ENCODE measurements at places on chromosomes 12 and 14.

DNA sequence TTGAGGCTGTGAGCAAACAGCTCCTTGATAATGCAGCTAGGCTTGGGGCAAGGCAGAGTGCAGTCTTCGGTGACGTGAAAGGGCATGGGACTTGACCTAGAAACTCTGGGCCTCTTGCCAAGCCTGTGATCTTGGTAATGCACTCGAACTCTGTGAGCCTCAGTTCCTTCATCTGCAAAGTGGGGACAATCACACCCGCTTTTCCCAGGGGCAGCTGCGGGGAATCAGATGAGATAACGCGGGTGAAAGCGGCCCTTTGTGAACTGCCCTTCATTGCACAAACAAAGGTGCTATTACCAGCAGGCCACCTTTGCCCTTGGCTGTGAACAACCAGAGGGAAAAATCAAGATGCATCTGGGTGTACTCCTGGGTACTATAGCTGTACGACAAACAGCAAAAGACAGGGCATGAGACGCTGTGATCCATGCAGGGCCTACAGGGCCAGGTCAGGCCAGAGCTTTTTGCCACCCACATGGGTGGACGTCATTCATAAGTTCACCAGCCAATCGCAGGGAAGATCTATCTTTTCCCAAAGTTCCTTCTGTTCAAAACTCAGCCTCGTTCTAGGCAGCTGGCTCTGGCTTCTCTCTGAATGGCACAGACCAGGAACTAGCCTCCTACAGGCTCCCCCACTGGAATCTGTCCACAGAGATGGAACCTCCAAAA, 3.2 kb downstream of the MSI1 start:
- DNase-seq: no peak

DNA sequence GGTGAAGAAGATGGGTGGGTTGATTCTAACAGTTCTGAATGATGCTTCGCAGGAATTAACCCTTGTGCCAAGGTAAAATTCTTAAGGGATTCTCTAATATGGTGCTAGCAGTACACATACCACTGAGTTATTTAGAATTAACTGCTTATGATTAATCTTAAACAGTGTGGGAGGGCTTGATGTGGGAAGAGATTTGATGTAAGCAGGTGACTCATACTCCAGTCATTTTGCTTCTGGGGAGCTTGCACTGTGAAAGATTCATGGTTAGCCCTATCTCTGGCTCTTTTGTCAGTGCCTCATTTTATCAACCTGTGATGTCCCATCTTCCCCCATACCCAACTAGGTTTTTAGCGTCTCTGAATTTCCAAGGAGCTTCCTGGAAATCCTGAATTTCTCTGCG, 83.8 kb downstream of the NRXN3 start:
- no peak for DNase-seq

DNA sequence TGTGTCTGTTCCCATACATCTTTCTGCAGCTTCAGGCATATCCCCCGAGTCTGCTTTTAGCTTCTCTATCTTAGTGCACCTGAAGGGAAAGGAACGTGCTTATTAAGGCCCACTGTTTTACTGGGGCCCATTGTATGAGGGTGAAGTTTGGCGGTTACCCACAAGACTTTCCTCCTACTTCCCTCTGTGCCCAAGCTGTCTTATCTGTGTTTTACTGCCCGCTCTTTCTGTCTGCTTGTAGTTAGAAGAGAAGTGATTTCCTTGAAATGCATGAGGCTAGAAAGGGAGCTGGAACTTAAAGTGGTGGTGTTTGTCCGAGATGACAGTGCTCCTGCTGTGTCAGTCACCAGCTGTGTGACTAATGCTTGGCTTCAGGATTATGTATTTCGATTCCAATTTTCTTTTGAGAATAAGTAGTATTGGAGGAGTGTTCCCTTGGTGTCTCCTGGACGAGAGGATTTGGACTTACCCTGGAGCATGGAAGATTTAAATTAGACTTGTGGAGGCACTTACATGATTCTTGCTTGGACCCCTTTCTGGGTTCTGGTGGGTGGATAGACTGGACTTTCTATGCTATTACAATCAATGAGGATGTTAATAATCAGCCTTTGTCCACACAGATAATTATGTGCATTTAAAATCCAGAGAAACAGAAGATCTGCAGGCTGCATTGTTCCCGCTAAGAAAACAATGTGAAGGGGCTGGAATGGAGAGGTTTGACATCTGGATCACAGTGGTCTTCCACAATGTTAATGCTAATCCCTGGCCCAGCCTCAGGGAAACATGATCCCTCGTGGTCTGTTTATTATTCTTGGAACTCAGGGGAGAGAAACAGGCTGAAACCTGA, 13.9 kb upstream of the KRT86 start:
- no peak for DNase-seq

DNA sequence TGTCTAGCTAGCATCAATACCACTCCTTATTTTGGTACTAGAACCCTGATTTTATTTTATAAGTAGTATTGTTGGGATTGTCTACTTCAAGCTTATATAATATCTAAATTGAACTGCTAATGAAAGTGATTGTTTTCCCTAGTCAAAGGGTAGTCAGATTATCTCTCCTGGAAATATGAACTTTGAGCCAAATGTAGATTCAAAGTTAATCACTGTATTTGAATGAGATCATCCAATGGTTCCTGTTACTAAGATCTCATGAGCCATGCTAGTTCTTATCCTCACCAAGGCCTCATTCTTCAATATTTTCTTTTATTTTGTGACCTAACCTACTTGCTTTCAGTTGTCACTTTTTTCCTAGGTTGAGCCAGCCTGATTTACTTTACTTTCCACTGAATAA, 276.7 kb downstream of the RASSF9 start:
- DNase-seq: no peak

DNA sequence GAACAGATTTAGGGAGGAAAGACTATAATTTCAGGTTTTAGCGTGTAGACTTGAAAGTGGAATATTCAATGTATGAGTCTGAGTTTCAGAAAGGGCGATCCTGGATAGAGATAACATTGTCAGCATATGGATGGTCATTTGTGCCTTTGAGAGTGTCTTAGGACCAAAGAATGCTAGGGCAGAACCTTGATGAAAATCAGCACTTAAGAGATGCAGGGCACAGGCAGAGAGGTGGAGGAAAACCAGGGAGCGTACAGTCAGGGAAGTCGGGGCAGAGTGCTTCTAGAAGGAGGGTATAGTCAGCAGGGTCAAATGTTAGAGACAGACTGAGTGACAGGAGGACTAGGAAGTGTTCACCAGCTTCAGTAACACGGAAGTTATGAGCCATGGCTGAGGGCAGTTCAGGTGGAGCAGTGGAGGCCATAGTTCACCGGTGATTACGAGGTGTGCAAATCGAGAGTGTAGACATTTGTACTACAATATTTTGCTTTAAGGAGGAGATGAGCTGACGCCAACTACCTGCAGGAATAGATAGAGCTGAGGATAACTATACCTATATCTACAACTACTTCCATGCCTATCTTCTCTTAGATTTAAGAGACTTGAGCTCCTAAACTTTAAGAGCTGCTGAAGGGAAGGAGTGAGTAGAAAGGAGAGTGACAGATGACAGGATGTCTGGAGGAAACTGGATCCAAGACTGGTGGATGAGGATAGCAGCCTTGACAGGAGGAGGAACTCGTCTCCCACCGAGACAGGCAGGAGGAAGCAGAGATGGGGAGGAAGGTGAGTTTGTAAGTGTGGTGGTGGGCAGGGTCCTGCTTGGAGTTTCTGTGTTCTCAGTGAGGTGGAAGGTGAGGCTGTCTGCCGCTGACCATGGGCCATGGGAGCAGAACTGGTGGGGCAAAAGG, 6.5 kb downstream of the CBLN3 start:
- no peak for DNase-seq

- no peak for DNase-seq
Measured at GRCh38 chr12:55633151-55633550, 3.5 kb upstream of the OR10P1 start.

DNA sequence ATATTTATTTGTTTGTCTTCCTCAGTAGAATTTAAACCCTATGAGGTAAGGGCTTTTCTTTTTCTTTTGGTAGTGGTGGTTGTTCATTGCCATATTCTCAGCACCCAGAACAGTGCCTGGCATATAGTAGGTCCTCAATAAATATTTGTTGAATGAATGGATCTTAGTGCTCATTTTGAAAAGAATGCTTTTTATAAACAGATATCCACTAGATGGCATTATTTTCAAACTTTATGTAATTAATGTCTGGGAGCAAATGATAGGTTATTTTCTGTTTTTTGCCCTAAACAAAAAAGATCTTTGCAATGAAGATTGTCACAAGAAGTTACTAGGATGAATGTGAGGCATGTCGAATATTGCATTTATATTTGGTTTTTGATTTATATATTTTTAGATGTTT, 64.1 kb downstream of the RAD51B start:
- DNase-seq: no peak

DNA sequence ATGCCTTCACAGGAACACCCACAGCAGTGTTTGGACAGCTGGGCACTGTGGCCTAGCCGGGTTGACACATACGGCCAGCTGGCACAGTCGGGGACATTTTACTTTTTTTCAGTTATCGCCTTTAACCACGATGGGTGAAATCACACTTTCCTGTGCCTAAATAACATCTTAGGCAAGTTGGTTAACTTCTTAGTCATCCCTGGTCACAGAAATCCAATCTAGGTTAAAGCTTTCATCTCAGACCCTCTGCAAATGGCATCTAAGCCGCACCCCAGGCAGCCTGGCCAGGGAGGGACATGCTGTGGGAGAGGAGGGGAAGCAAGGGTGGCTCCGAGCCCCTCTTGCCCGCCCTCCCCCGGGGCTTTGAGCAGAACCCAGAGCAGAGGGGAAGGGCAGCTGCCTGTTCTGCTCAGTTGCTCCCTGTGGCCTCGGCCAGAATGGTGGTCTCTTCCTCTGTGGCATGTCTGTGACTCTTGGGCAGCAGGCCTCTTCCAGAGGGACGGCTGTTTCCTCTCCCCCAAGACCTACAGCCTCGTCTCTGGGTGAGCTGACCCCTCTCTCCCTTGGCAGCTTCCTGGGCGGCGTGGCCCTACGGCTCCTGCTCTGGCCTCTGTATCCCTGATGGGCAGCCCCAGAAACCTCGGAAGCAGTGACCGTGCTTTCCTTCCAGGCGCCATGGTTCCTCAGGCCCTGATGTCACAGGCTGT, 85.4 kb upstream of the DYNC1H1 start:
- peak; percentile 41 for DNase-seq

DNA sequence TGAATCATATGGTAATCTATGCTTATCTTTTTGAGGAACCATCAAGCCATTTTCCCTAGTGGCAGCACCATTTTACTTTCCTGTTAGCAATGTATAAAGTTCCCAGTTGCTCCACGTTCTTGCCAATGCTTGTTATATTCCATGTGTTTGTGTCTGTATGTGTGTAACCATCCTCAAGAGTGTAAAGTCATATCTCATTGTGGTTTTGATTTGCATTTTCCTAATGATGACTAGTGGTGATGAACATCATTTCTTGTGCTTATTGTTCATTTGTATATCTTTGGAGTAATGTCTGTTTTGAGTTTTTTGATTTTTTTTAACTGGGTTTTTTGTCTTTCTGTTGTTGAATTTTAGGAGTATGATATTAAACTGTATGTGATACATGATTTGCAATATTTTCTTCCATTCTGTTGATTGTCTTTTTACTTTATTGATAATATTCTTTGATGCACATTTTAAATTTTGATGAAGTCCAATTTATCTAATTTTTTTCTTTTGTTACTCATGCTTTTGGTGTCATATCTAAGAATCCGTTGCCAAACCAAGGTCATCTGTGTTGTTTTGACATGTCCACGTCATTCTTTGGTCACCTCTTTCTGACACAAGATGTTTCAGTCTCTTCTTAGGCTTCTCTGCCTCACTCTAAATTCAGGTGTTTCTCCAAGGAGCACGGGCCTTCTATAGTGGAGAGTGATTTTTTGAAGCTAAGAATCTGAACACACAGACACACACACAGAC, 36.1 kb downstream of the PPHLN1 start:
- no peak for DNase-seq

GRCh38 chr12:94767956-94768355, 117.6 kb upstream of the TMCC3 start:
- DNase-seq: no peak

GRCh38 chr12:50166799-50167048, 445 bp downstream of the CERS5 start:
- peak; percentile 80 for DNase-seq

DNA sequence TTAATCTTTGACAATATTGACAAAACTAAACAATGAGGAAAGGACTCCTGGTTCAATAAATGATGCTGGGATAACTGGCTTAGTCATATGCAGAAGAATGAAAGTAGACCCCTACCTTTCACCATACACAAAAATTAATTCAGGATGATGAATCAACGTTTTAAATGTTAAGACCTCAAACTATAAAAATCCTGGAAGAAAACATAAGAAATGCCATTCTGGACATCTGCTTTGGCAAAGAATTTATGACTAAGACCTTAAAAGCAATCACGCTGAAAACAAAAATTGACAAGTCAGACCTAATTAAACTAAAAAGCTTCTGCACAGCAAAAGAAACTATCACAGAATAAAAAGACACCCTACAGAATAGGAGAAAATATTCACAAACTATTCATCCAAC, 97.4 kb downstream of the LMNTD1 start:
- no peak for DNase-seq

GRCh38 chr12:26120561-26121274, 4.1 kb downstream of the BHLHE41 start:
- no peak for DNase-seq

- DNase-seq: peak; percentile 78
Measured at GRCh38 chr12:122473543-122474323, 27.0 kb downstream of the ZCCHC8 start.
